Stimulated activated CD8-positive, alpha-beta memory T cell treated with anti-CD3 and anti-CD28 coated beads, Interleukin-4, amount 100 ng/mL, for 1 hour (primary cell): ENCODE measurements at places on chromosomes 4 and X.

DNA sequence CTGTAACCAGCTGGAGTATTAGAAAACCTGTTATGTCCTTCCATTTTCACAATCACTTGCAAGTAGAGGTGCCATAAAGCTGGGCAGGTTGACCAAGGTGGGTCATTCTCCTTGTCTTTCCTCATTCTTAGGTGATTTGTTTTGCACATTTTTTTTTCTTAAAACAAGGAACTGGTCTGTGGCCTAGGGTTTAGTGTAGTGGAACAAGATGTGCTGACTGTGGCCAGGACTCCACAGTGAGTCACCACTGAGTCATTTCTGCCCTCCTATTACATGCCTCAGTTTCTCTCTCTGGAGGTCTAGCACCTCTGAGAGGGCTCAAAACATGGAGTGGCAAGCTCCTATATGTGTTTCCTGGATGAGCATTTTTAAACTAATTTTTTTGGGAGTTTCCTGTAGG is 355.9 kb downstream of the GPM6A start:
- DNase-seq, result no peak

- DNase-seq, result no peak
Observed at GRCh38 chr4:26670903-26671537, 87.1 kb downstream of the TBC1D19 start.

GRCh38 chr4:89303814-89304388 is 3.7 kb downstream of the GPRIN3 start:
- no peak for DNase-seq

DNA sequence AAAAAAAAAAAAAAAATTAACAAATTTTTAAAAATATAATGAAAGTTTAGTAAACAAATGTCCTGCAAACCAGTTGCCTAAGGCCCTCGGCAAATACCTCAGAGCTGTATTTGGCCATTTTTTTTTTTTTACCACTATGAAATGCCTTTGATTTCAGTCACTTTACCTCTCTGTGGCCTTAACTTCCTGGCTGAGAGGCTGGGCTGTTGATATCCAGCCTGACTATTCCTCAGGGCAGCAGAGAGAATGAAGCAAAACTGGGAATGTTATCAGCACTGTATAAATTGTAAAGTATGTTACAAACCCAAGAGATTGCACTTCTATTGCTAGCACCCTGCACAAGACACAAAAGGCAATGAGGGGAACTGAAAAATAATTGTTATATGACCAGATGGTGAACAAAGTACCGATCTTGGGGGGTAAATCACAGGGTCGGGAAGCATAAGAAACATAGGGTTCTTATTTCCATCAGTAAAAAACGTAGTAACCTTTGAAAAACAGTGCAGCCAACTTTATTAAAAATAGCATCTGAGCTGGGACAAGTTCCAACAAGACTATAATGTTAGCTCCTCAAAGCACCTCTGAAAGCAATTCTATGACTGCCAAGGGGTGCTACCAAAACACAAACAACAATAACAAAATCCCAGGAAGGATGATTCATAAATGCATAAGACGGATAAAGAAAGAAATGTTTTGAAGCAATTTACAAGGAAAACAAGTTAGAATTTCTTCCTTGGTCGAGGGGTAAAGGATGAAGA is 18.1 kb downstream of the USP46 start:
- DNase-seq, result no peak

- no peak for DNase-seq
Observed at GRCh38 chr4:128955751-128956150, 137.6 kb downstream of the SCLT1 start.

- no peak for DNase-seq
Observed at GRCh38 chr4:98473046-98473445, 185.4 kb downstream of the TSPAN5 start.
